ENCODE measurements at places on chromosomes 4 and X.

DNA sequence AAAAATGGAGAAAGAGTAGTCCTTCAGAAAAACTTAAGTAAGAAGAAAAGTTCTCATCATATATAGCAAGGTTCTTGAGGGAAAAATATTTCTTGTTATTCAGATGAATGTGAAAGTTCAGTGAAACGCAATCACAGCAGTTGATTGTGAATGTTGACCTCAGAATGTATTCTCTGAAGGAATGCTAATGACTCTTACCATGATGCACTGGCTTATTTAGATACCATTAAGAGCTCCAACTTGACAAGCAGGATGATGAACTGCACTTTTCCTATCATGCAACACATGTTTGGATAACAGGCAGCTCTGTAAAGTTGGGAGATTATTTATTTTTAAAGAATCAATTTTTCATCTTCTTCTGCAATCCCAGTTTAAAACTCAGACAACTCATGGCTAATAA lies 115.5 kb upstream of the MYOZ2 start:
- no peak for DNase-seq

DNA sequence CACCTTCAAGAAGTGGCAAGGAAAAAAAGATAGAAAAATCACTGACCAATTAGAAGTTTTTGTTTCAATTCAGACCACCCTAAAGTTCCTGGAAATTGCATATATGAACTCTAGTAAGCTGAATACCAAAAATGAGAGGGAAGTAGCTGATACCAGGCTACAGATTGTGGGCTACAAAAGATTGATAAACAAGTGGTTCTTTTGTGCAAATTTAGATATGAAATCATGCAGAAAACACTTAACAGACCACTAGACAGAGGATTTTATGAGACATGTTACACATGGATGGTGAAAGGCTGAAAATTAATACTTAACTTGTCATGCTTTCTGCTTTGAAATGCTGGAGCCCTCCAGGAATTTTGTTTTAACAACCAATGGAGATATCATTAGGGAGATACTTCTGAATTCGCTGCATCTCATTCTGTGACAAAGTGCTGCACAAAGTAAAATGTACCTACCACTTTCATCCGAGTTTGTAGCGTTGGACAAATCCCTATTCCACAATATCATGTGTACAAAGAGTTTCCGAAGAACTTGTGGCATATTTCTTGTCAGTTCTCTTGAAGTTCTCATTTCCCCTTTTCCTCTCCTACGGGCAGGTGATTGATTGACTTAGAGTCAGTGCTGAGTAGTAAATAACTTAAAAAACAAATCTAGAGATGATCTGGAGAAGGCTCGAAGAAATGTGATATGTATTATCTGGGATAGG lies 235.0 kb downstream of the PALLD start:
- DNase-seq, result no peak

- no peak for DNase-seq
Measured at GRCh38 chrX:30340753-30341152, 31.6 kb upstream of the NR0B1 start.

GRCh38 chr4:16897991-16898827 lies at the start of gene LDB2:
Gene LDB2 (minus strand): TSS chr4:16898645.
- peak; percentile 80 for DNase-seq

DNA sequence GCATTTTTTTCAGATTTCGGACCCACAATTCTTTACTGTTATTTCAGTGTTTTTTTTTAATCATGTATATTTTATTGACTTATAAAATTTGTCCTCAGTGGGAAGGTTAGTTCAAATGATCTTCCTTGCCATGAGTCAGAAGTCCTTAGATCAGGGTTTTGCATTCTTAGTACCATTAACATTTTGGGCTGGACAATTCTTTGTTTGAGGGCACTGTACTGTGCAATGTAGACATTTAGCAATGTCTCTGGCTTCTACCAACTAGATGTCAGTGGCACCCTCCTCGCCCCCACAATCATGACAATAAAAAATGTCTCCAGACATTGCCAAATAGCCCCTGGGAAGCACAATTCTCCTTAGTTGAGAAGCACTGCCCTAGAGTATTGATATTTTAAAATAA lies 176.6 kb downstream of the VEGFC start:
- no peak for DNase-seq

DNA sequence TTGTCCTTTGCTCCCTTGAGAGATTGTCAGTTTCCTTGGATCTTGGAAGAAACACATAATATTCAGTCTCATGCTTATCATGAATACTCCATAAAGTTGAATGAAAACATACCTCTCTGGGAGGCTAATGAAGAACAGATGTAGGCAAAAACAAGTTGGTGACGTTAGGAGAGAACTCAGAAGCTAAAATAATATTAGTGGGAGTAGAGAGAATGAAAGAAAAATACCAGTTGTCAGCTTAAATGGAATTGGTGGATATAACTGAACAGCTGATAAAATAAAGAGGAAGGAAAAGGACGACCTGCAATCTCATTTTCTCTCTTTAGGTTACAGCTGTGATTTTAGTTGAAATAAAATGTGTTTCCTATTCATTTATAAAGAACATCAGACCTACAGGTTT lies 124.8 kb downstream of the SNCA start:
- DNase-seq, result no peak

DNA sequence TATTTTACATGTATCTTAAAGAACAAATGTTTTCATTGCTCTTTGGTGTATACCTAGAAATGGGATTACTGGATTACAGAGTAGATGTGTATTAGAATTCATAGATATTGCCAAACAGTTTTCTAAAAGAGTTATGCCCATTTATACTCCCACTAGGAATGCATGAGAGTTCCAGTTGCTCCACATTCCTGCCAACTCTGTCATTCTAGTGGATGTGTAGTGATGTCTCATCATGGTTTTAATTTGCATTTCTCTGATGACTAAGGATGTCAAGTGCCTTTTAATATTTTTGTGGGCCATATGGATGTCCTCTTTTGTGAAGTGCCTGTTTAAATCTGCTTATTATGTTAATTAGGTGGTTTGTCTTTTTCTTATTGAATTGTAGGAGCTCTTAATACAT lies 65.6 kb upstream of the BMP2K start:
- no peak for DNase-seq

Data from coronary artery (tissue), 2 donors.